ENCODE measurements at places on chromosomes 5 and 9. TPM values are rescaled to one million over a fixed set of nuclear protein-coding genes. Genes with fewer than 3 reads are reported as not detected.

DRD1 gene
- not detected for total RNA-seq

TRIM52 gene
- total RNA-seq = 12.3 TPM

ACTBL2 gene
- total RNA-seq = not detected

DNA sequence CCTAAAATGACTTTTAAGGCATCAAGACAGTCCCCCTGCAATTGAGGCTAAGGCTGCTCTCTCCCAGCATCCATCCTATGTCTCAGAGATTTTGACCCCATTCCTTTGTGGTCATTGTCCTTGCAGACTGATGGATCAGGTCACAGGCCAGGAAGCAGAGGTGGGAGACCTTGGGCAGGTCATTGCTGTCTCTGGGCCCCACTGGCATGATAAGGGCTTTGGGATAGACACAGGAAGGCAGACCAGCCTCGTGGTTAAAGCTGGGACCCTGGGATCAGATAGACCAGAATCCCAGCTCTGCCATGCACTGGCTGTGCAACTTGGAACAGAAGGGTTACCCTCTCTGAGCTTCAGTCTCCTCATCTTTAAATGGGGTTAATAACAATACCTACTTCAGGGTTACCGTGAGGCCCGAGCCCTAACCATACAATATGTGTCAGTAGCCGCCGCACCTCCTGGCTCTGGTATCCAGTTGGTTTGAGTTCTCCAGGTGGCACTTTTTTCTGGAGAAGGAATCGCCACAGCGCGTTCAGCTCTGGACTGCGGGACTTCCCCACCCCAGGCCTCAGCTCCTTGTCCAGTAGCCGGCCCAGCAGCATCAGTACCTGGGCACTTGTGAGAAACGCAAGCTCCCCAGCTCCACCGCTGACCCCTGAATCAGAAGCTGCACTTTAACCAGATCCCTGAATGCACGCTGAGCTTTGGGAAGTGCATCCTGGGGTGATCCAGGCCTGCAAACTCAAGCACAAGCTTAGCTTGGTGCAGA, 21.4 kb downstream of the LAMC3 start:
- H3K4me1 ChIP-seq = no peaks in the 10 kb centered on the region
- no peak overlapping the region for H3K27ac ChIP-seq
- H3K27me3 ChIP-seq = peaks cover 14% of the 10 kb centered on the region
- H3K4me3 ChIP-seq = no peak overlapping the region

GRCh38 chr5:123215929-123216702, 127.1 kb downstream of the PRDM6 start:
- no peaks in the 10 kb centered on the region for H3K36me3 ChIP-seq
- H3K4me1 ChIP-seq = no peaks in the 10 kb centered on the region
- H3K27ac ChIP-seq = no peak overlapping the region

DNA sequence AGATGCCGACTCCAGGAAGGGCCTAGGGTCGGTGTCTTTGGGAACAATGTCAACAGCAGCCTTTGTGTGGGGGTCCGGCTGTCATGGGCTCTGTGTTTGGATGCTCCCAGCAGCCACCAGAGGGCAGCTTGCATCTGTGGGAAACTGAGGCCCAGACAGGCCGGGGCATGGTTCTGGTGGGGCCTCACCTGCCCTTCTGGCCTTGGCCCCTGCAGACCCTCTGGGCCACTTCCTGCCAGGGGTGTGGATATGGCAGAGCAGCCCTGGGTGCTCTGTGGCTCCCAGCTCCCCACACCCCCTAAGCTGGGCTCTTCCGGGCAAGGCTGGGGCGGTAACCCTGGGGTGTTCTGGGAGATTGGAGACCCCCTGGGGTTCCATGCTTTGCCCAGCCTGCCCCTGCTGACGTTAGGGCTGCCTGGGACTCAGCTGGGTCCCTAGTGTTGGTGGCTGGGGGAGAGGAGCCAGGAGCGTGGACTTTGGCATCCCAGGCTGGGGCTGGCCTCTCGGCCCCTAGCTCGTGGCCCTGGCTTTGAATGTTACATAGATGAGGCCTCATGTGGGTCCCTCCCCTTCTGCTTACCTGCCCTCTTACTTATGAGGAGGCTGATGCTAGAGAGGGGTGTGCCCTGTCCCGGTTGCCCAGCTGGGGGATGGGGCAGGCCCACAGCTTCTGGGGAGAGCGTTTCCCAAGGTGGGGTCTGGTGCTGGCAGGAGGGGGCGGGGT, 38.3 kb downstream of the RXRA start:
- H3K4me3 ChIP-seq = no peak overlapping the region
- no peak overlapping the region for H3K27ac ChIP-seq
- no peak for DNase-seq
- peaks cover 13% of the 10 kb centered on the region for H3K4me1 ChIP-seq

GRCh38 chr5:124745928-124746915, at the start of gene ZNF608:
TSS of gene ZNF608 (minus strand) at chr5:124746639. CDS start at chr5:124744989, 1,650 bp downstream.
- no peaks in the 10 kb centered on the region for H3K27me3 ChIP-seq
- DNase-seq = no peak
- no peak within 1 kb of the TSS for H3K4me3 ChIP-seq

DNA sequence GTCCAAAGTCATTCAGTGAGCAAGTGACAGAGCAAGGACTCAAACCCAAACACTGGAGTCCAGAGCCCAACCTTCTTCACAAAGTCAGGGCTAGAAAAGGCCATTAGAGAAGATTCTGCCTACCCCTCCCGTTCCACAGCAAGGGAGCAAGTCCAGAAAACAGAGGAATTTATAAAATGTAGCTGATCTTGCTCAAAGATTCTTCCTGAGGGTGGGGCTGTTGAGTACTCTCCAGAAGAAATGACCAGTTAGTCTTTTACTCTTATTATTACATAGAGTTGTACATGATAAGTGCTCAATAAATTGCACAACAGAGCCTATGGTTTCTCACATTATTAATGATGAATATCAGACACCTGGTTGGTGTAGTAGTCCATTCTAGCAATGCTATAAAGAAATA, 39.3 kb upstream of the HMHB1 start:
- no peak overlapping the region for H3K27ac ChIP-seq
- H3K4me3 ChIP-seq = no peak overlapping the region
- H3K36me3 ChIP-seq = no peaks in the 10 kb centered on the region
- H3K4me1 ChIP-seq = peaks cover 3% of the 10 kb centered on the region
